Stimulated activated CD8-positive, alpha-beta memory T cell treated with anti-CD3 and anti-CD28 coated beads, Interleukin-2, amount 100 ng/mL, for 1 hour (primary cell): ENCODE measurements at places on chromosomes 6 and 20.

DNA sequence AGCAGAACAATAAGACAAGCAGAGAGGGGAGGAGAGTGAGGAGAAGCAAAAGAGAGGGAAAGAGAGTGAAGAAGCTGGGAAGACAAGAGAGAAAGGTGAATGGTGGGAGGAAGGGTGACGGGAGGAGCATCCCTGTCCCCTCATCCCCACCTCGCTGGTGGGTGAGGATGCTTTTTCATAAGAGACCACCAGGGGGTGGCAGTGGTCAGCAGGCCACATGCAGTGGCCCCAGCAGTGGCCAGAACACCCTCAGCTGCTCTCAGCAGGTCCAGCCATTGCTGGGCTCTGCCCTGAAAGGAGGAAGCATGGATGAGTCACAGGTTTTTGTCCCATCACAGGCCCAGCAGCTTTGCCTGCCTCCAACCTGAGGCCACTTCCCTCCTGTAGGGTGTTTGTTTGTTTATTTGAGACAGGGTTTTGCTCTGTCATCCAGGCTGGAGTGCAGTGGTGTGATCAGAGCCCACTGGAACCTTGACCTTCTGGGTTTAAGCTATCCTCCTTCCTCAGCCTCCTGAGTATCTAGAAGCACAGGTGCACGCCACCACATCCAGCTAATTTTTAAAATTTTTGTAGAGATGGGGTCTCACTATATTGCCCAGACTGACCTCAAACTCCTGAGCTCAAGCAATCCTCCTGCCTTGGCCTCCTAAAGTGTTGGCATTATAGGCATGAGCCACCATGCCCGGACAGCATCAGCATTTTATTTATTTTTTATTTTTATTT lies 24.0 kb downstream of the FGD2 start:
- DNase-seq = no peak

GRCh38 chr6:53487080-53487479 lies 57.8 kb downstream of the GCLC start:
- DNase-seq = no peak

GRCh38 chr20:11140359-11140758 lies 466.6 kb upstream of the JAG1 start:
- DNase-seq = no peak

- DNase-seq = no peak
Observed at GRCh38 chr6:164286011-164286410, 871.5 kb downstream of the QKI start.

- no peak for DNase-seq
Observed at GRCh38 chr6:122790423-122791309, 1.6 kb downstream of the SMPDL3A start.

DNA sequence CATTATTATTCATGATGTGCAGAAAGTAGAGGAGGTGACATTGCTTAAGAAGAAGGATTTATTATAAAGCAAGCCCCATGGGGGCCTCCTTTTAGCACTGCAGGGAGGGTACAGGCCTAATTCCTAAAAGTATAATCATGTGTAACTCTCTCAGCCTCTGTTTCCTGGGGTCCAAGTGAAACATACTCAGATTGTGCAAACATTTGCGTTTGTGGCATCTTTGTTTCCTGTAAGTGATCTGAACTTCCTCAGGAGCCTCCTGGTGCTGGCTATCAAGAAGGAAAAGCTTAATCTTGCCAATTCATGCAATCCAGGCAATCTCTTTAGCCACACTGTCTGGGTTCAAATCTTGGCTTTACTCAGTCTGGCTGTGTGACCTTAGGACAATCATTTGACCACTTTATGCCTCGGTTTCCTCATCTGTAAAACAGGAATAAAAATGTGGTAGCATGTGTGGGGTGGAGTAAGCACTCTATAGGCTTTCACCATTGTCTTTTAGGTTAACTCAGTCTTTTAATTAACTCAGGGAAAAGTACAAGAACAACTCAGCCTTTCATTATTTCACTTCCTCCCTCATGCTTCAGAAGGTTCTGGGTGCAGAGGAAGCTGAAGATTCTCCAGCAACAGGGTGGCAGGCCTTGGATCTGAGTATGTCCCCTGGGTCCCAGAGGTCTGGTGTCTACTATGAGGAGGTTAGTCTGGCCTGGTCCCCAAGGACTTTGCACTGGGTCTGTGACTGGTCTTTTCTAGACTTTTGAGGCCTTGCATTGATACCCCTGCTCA lies 831 bp upstream of the SIRPB2 start:
- DNase-seq = no peak

DNA sequence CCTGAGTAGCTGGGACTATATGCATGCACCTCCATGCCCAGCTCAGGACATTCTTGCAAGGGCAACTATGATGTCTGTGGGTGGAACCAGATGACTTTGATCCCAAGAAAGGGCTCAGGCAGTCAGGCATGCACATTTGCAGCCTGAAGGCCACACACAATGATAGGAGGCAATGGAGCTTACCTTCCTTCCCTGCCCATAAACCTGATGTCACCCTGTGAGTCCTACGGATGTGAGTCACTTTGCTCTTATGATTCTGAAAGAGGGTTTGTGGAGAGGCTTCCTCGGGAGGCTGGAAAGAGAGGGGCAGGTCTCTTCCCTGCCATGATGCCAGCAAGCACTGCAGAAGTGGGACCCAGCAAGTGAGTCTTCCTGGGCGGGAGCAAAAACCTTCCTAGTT lies 202.4 kb downstream of the LY86 start:
- DNase-seq = no peak

- no peak for DNase-seq
Observed at GRCh38 chr6:37072526-37072925, 67.1 kb downstream of the FGD2 start.

- no peak for DNase-seq
Observed at GRCh38 chr20:33433465-33434234, 9.9 kb downstream of the SNTA1 start.

DNA sequence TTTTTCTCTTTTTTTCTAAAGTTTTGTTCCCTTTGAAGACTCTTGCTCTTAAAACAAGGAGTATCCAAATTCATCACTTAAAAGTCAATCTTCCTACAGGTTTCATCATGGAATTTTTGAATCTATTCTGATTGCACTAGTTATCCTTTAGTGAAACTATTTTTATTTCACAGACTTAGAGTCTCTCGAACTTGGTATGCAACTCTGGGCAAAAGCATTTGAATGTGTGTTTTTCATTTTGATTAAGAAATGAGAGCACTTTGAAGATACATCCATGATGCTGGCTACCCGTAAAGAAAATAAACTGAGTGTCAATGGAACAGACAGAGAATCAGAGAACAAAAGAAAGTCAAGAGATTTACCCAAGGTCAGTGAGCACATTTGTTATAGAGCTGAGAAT lies 586.5 kb downstream of the EPM2A start:
- no peak for DNase-seq

DNA sequence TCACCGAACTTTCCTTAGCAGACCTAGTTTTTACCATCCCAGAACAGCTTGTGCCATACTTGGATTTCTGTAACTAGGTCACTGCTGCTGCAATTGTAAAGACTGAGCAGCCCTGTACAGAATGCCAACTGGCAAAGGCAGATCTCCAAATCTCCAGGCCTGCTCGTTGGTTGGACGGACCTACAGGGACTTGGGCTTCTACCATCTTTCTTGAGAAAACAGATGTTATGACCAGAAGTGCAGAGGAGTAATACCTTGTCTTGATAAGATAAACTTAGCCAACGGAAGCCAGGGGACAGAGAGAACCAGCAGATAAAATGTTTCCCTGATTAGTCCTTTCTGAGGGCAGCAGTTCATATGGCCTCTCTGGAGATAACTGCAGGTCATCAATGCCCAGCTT lies 304.1 kb downstream of the RFPL4B start:
- no peak for DNase-seq

DNA sequence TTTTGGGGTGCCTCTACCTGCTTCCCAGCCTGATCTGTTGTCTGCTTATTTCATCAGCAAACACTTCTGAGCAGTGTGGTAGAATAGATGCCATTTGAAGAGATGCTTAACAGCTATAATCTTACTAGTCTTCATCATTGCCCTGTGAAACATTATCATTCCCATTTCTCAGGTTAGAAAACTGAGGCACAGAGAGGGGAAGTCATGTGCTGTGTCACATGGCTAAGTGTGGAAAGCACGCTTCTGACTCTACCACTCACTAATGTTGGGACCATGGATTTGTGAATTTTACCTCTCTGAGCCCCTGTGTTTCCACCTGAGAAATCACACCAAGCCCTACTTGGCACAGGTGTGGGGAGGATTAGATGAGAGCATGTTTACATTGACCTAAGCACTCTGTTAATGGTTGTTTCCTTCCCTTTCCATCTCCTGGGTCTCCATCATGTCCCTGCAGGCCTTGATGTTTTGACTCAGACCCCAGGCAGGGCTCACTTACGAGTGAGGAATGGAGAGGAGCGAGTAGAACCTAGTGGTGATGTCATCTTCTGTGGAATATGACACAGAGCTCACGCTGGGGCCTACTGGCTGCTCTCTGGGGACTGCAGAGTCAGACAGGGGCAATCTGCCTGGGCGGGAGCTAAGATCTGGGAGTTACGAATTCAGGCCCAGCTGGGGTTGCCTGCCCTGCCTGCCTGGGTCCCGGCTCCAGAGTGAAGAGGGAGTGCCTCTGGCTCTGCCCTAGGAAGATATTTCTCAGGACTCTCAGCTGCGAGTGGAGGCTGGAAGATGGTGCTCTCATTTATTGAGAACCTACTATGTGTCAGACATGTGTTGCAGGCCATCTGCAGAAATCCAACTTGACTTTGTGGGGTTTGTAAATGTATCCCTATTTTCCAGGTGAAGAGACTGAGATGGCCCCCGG lies 64.3 kb downstream of the CDH22 start:
- DNase-seq = no peak

- no peak for DNase-seq
Observed at GRCh38 chr6:43770372-43771209, 580 bp downstream of the VEGFA start.

DNA sequence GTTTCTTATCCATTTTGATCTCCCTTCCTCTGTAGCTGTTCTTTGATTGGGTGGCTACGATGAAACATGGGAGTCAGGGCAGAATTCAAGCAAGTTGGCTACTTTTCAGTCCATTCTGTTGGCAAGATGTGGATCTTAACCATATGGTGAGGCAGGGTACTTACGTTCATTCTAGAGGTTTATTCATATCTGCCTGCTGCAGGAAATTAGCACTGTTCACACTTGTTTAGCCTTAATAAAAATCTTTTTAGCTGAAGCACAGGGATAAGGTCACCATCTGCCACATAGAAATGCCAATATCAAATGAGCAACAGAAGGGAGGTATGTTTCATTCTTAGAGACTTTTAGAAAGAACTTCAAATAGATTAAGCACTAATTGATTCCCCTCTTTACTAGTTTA lies 83.9 kb downstream of the GRIK2 start:
- DNase-seq = no peak

DNA sequence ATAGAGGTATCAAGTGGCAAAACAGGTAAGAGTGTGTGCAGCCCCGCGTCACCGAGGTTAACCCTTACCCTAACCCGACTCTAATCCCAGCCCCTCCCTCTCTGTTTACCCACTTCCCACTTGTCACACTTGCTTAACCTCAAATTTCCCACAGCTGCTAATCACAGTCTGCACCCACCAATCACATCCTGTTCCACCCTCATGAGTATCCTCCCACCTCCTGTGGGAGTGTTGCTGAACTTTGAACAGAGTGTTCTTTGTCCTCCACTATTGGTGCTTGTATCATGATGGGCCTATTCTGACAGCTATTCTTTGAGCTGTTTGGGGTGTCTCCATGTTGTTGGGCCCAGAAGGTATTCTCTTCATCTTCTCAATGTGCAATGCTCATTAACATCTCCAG lies 487.8 kb downstream of the PTPRT start:
- no peak for DNase-seq

DNA sequence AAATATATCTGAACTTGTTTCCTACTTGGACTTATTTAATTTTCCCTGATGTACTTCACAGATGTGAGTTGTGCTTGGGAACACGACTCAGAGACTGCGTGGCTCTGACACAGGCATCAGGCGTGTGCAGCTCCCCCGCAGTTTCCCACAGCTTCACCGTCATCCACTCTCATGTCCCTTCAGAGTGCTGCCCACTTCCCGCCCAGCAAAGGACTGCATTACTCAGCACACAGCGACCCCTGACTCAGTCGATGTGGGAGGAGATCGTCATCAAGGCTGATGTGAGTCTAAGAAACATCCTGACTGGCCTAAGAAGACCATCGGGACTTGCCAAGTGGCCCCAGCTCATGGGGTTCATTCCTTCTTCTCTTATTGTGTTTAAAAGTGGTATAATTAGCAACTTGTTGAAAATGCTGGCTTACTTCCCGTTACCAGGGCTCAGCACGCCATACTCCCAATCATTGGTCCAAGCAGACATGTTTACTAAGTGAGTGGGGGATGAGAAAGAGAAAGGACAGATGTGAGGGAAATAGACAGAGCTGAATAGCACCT lies 539.4 kb upstream of the JARID2 start:
- DNase-seq = no peak

GRCh38 chr6:88492824-88493223 lies 326.7 kb upstream of the CNR1 start:
- no peak for DNase-seq

- no peak for DNase-seq
Observed at GRCh38 chr6:53530346-53530745, 14.6 kb downstream of the GCLC start.

- no peak for DNase-seq
Observed at GRCh38 chr6:107491138-107491609, 1.3 kb downstream of the SOBP start.

DNA sequence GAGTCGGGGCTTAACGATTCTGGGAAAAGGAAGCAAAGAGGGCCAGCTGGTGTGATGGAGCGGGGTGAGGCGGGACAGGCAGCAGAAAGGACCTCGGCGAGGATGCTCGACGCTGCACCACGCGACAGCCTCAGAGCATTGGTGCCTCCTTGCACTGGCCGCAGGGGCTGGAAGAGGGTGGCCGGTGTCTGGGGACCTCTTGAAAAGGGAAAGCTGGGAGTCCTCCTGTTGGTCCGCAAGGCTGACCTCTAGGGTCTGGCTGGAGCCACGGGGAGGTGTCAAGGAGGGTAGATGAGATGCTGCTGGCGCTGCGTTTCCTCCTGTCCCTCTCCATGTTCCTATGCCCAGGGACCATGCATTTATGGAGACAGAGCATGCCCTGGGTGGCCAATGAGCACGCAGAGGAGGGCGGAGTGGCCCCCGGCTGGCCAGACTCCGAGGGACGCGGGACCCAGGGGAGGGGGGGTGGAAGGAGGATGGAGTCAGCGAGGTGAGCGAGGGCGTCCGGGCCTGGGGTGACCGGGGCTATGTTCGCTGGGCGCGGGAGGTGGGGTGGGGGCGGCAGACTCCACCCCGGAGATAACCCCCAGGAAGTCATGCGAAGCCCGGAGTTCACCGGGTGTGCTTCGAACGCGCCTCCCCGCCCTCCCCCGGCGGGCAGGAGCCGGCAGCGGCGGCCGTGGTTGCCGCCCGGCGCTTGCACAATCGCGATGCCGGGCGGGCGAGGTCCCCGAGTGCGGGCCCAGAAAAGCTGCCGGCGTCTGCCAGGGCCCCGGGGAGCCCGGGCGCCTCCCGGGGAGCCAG lies at the start of gene CYP24A1:
CYP24A1 (minus strand) TSS at position 334 of the 804 bp plus-strand sequence. CDS start 407 bp downstream, outside the sequence.
- DNase-seq = no peak

- DNase-seq = no peak
Observed at GRCh38 chr6:154012852-154013251, 26.2 kb upstream of the OPRM1 start.

DNA sequence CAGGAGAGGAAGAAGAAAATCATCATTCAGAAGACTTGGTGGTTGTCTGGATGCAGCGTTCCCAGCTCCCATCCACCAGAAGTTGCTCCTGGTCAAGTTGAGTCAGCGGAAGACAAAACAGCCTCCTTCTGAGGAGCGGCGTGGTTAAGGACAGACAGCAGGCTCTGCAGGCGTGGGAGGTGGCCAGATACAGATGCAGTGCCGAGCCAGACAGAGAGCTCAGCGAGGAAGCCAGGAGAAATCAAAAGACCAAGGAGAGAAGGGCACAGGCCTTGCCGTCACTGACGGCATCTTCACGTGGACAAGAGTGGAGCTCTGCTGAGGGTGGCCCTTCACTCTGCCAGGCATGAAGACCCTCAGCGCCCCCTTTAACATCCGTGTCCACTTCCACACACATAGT lies 158.5 kb downstream of the THBS2 start:
- no peak for DNase-seq
